ENCODE measurements at places on chromosomes 2 and 18.

- DNase-seq = peak; percentile 67
Measured at GRCh38 chr2:206642075-206643025, at the start of gene FAM237A. FAM237A (plus strand) TSS chr2:206642487; CDS start chr2:206644237, 1,750 bp downstream.

DNA sequence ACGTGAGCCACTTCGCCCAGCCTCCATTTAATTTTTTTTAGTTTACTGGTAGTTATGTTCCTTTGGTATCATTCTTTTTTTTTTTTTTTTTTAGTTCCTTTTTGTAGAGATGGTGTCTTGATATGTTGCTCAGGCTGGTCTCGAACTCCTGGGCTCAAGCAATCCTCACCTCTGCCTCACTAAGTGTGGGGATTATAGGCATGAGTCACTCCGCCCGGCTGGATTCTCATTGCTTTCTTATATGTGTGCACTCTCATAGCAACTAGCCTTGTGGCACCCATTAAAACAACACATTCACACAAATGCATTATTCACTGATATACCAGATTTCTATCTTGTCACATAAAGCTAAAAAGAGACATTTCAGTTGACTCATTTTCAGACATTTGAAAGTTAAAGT, 4.2 kb downstream of the TTC27 start:
- DNase-seq = peak; percentile 82

DNA sequence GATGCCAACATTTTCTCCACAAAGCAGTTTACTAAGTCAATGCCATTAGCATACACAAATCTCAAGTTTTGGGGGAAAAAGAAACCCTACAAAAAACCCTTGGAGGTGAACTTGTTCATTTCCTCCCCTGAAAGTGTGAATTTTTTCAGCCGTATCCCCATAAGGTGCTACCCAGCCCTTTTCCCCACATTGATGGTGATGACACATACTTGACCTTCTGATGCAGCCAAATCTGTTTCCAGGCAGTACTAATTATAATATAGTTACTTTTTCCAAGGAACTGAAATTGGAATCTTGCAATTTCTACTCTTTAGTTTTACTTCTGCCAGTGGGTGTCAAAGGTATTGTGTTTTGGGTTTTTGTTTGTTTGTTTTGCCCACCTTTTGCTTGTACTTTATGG, 474.5 kb downstream of the TGIF1 start:
- peak; percentile 18 for DNase-seq

- DNase-seq = no peak
Measured at GRCh38 chr2:9228781-9229469, 22.3 kb downstream of the ASAP2 start.

GRCh38 chr2:51368250-51368649, 336.3 kb upstream of the NRXN1 start:
- DNase-seq = no peak

- DNase-seq = no peak
Measured at GRCh38 chr2:23120161-23120560, 264.8 kb upstream of the KLHL29 start.

DNA sequence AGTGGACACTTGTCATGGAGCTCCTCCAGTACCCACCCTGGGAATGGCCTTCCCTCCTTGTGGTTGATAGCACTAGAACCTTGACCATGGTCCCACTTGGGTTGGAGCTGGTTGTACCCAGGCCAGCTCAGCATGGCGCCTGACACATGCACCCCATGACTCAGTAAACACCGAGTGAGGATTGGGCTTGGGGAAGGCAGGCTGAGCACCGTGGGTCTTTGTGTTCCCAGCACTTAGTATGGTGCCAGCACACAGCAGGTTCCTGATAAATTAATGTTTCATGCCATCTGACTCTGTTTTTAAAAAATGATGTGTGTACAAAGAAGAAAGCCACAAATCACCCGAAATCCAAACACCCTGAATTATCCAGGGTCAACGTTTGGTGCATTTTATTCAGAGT, 69.8 kb downstream of the CIB4 start:
- DNase-seq = no peak

- peak; percentile 41 for DNase-seq
Measured at GRCh38 chr2:157433394-157433793, 10.5 kb downstream of the CYTIP start.

DNA sequence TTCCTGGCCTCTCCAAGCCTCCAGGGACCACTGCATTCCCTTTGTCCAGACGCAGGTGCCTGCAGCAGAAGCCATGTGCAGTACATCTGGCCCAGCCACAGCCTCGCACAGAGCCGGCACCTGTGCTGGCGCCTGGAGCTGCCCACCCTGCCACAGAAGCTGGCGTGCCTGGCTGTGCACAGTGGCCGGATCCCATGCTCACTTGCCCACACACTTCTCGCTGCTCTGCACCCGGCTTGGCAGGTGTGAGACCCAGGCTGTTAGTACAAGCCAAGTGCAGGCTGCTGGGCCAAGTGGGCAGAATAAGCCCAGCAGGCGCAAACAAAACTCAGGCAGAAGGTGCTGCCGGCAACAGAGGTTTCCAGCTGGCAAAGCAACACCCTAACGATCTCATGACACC, 124.5 kb upstream of the CCDC150 start:
- no peak for DNase-seq

DNA sequence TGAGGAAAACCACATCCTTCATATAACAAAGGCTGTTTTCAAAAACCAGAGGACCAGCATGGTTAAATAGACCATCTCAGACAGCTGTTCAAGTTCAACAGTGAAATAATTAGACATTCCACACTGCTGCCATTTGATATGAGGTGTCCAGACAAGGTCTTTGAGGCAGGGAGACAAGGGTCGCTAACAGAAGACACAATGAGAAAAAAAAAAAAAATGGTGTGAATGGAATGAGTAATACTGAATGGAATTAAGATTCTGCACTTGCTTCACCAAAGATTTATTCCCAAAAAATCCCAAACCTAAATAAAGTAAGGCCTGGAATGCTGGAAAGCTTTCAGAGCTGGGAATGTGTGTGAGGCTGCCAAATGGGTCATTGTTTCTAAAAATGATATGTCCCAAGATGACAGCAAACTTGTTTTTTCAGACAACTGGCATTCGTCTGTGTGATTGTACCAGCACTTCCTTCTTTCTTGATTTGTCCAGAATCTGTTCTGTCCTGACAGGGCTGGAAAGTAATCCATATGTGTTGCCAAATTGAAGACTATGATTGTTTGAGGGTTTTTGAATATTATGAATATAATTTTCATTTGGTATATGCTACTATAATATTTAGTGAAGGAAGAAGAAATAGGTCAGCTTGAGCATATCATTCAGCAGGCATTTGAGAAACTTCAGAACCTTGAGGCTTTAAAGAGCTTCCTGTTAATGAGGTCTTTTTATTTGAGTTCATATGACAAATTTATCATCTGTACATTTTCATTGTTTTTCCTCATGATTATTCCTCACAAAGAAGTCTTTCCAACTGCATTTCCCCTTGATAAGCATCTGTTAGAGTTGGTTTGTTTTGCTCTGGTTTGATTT, 85.2 kb upstream of the ITGA4 start:
- peak; percentile 94 for DNase-seq

DNA sequence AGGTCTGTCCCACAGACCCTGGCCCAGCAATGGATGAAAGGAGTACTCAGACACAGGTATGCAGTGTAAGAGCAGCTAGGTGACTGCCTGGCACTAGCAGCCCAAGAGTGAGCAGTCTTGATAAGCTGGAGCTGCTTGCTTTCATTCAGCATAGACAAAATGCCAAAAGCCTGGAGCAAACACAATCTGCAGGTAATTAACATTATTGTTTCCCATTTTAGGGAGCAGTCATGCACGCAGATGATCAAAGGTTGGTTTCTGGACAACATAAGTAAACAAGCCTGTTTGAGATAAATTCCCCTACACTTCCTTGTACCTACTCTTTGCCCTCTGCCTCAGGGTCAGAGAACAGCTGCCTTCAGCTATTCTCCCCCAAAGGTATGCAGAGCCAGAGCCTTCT, 73.7 kb upstream of the MSTN start:
- DNase-seq = no peak

- no peak for DNase-seq
Measured at GRCh38 chr2:32290000-32290339, 12.3 kb downstream of the YIPF4 start.

- DNase-seq = peak; percentile 92
Measured at GRCh38 chr2:43312755-43313641, 86.6 kb upstream of the ZFP36L2 start.

DNA sequence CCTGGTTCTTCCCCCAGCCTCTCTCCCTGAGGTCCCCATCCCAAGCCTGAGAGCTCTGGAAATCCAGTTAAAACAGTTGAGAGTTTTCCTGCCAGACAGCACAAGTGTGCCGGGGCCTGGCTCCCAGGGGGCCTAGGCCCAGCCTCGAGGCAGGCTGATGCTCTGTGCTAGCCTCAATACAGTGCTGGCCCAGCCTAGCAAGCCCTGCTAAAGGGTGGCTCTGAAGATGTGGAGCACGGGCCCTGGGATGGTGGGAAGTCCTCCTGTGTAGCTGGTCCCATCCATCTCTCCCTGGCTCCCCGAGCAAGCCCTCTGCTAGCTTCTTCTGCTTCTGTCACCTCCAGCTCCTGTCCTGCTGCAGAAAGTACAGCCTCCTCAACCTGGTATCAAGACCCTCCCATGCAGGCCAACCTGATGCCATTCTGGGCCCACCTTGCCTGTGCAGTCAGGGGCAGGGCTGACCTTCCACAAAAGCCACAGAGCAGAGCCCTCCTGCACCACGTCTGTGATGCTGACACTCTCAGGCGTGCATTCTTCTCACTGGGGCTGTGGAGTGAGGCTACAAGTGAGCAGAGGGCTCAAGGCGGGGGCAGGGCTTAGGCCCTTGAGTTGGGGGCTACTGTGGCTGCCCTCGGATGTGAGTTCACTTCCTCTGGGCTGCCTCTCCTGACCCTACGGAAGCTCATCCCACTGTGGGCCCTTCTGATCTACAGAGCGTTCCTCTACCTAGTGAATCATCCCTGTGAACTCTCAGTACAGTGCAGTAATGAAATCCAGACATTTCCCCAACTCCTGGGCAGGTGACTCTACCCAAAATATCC, 60.1 kb upstream of the LAPTM4A start:
- no peak for DNase-seq

DNA sequence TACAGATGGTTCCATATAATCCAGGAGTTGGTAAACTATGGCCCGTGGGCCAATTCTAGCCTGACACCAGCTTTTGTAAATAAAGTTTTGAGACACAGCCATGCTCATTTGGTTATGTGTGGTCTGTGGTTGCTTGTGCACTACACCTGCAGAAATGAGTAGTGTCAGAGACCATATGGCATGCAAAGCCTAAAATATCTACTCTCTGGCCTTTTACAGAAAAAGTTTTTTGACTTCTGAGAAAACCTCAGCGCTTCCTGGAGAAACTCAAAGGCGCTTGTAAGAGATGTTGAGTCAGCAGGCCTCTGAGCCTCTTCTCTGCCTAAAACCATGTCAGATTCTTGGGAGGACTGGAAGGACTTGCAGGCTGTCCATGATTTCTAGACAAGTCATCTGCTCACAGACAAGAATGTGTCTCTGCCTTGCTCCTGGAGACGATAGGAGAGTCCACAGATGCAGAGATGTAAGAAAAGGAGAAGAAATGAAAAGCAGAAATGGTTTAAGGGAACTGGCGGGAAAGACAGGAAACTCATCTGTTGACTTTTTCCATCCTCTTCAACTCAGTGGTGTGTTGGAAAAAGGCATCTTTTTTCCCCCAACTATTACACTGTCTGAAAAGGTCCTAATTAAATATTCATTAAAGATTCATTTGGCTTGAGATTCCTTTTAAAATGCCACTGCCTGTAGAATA, 5.2 kb downstream of the TTC39C start:
- DNase-seq = peak; percentile 49

DNA sequence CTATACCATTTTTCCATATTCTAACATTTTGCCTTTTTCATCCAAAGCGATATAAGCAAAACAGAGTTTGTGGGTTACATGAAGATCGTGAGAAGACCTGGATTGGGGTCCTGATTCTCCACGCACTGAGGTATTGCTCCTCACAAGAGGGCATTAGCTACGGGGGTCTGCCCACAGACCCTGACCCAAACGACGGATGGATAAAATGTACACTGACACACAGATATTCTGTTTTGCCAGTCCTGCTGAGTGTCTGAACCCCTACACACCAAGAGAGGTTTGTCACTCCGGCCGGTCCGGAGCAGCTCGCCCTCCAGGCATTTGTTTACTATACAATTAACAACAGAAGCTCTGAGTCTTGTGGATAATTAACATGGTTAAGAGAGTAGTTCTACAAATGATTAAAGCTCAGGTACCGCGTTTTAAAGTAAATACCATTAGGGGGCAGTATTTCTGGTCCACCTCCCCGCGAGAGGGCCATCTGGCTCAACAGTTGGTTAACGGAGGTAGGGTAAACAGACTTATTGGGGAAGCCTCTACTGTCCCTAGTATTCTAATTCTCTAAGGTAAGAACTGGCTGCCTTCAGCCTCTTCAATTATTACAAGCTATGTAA, 28.4 kb downstream of the SCYGR8 start:
- peak; percentile 5 for DNase-seq

GRCh38 chr2:174020926-174021662, 55.9 kb upstream of the SP3 start:
- no peak for DNase-seq

DNA sequence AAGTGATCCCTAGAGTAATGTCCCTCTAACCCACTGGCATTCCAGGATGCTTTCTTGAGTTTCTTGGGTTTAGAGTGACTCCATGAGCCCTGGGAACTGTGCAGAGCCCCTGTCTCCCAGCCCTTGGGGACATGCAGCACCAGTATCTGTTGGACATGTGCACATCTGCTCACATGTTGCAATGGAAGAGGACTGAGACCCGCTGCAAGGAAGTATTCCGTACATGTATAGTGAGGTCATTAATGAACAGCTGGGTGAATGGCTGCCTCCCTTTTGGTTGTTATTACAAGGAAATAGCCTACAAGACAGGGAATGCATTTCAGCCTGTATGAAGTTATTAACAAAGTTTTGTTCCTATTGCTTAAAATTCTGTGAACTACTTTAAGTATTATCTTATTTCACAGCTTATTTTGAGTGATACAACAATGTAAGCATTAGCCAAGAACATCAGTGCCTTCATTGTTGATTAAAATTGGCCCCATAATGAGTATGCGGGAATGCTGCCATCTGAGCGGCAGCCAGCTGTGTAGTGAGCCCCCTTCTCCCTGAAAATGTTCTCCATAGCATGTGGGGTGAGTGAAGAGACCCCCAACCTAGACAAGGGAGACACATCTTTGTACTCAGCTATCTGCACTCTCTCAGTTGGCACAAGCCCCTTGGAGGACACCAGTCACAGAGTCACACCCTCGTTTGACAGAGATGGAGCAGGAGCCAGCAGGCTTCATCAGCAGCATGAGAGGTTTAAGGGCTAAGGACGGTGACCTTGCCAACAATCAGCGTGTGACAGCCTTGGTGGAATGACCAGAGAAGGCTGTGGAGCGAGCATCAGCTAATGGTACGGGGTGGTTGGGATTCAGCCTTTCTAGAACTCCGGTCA, 87.4 kb downstream of the FAM210A start:
- no peak for DNase-seq

- DNase-seq = no peak
Measured at GRCh38 chr2:110993557-110994231, 127.0 kb upstream of the BCL2L11 start.

DNA sequence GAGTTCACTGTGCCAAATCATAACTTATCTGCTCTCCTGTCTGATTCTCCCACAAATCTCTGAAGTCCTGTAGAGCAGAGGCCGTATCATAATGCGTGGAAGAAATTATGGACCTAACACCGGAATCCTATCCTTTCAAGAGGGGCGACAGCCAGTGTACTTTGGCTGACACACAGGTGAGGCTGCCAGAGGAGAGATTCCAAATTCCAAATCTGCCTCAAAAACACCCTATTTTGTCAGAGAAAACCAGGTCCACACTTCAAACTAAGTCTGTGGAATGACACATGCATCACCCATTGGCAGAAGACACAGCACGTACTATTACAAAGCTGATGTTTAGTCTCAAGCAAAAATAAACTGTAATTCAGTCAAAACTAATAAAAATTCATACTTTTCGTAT, 139.2 kb upstream of the PID1 start:
- no peak for DNase-seq
